ENCODE measurements at places on chromosomes 1 and 21.

DNA sequence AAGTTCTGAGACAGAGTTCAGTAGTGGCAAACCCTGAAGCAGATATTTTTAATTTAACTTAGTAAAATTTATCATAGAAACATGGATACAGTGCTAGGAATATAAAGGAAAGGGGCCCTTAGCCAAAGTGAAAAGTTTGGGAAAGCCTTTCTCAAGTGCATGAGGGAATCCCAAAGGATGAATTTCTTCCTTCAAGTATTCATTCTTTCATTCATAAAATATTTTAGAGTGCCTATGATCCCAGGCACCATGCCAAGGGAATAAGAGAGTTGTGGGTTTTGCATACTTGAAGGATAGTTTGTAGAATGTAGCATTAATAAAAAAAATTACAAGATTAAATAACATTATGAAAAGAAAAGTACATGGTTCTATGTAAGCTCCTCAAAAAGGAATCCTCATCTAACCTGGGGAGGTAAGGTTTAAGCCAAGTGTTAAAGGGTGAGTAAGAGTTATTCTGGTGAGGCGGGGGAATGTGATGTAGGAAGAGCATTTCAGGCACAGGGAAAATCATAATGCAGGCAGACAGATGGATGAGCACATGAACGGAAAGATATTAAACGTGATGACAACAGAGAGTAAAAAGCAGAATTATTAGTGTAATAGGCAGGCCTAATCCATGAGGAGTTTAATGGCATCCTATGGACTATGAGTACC, 40.4 kb upstream of the NTNG1 start:
- peak; percentile 2 for DNase-seq

DNA sequence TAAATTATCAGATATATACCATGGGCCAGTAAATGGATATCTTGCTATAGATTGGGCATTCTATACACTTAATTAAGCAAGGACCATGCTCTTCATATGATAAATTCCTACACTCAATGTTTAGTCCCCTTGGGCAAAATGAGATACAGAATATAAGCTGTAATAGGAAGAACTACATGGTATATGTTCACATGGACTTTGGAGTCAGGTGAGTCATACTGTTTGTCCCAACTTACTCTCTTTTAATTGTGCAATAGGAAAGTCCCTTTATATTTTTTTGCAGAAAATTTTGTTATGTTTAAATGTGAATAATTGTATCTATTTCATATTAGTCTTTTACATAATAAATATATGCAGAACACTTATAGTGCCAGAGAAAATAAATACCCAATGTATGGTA, 820.2 kb upstream of the ADAMTS5 start:
- no peak for DNase-seq

DNA sequence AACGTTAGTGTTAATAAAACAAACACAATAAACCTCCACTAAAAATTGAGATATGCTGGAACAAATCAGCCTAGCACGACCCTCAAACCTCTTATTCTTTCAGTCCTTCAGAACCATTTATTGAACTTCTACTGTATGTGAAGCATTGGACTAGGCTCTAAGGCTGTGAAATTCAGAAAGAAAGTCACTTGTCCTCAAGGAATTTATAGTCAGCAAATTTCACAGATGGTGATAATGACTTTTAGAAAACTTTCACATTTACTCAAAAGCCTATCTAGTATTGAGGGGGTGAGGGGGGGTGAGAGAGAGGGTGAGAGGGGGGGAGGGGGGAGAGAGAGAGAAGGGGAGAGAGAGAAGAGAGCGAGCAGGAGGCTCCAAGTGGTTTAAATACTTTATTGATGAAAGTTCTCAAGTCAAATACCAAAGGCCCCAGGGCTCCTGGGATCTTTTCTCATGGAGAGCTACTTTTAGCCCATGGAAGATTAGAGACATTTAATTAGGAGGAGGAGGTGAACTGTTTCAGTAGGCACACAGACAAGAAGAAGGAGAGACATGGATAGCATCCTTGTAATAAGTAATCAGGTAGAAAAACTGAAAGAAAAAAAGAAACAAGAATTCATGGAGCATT, 66.3 kb upstream of the SSX2IP start:
- no peak for DNase-seq

DNA sequence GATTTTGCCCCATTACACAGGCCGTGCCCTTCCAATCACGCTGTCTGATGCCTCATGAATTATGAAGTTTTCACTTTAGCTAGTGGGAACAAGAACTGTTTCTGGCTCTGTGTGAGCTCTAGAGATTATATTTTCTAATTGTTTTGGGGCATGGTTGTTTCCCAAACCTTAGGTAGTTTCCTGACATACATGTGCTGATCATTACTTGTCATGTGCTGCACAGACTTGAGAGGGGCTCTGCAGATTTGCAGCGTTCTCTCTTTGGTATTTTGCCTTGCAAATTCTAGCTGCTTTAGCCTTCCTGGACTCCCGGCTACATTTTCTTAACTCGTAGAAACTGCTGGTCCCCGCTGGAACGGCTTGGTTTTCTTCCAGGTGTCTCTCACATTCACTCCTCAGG, 142.1 kb upstream of the IVNS1ABP start:
- DNase-seq = no peak

- peak; percentile 73 for DNase-seq
Measured at GRCh38 chr1:3695326-3696217, 43.3 kb downstream of the TP73 start.

DNA sequence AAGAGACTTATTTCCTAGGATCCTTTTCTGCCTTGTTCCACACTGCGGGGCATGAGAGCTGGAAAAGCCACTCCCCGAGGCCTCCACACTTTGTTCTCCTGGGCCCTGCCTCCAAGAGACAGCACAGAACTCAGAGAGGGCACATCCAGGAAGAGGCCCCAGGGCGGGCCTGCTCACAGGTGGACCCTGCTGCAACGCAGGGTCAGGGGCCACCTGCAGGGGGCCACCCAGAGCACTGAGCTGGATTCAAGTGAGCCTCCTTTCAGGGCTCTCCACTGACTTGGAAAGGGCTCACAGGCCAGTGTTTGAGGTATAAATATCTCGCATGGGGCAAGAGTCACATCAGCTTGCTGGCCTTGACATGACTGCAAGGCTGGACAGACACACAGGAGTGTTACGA, 4.8 kb downstream of the RGS16 start:
- no peak for DNase-seq

DNA sequence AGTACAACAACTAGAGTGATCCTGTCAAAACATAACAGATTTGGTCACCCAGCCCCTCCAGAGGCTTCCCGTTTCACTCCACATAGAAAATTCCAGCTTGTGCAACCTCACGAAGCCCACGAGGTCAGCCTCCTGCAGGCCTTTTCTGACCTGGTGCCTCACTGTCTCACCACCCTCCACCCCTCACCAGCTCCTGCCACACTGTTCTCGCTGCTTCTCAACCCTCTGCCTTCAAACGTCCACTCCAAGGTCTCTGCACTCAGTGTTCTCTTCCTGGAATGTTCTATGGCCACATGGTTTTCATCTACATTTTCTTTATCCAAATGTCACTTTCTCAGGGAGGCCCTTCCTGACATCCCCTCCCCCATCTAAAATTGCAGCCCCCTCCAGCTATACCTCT, 178.9 kb downstream of the DHRS3 start:
- no peak for DNase-seq

GRCh38 chr1:152928671-152929070, 18.3 kb upstream of the SPRR5 start:
- no peak for DNase-seq

DNA sequence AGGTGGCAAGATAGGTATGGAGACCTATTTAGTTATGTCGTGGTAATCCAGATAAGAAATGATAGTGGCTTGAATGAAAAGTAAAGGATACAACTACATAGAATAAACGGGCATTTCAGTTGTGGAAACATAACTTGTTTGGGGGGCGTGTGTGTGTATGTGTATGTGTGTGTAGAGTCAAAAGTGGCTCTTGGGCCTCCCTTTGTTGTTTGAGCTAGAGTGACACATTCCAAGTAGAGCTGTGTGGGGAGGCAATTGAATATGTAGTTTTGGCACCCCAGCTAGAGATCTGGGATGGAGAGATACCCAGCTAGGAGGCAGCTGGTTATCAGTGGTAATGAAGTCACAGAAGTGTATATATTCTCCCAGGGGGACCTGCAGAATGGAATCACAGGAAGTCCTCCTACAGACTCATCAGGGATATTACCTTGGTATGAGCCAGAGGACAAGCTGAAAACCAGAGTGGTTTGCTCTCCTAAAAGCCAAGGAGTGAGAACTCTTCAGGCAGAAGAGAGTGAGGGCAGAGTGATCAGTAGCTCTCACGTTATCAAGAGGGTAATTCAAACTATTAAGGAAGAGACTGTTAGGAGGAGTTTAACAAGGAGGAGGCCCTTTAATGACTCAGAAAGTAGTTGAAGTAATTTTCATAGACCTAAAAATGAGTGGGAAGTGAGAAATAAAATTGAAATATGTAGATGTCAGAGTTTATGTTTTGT, 5.1 kb downstream of the CR1L start:
- DNase-seq = no peak

DNA sequence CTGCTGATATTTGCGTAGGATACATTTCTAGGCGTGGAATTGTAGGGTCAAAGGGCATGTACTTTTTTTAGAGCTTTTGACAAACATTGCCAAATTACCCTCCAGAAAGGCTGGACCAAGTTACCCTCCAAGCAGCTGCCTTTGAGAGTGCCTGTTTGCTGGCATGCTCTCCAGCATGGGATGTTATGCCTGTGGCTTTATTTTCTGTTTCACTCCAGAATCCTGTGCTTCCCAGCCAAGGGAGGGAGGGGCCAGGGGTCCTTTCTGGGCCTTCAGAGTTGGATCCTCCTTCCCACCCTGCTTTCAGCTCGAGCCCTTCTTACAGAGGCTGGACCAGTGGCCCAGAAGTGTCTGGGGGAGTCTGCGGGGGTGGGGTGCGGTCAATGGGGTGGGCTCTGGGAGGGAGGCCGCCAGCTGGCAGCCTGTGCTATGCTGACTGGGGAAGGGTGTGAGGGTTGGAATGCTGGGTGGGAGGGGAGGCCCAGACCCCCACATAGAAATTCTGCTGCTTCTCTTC, 81.2 kb downstream of the EPHB2 start:
- peak; percentile 59 for DNase-seq

DNA sequence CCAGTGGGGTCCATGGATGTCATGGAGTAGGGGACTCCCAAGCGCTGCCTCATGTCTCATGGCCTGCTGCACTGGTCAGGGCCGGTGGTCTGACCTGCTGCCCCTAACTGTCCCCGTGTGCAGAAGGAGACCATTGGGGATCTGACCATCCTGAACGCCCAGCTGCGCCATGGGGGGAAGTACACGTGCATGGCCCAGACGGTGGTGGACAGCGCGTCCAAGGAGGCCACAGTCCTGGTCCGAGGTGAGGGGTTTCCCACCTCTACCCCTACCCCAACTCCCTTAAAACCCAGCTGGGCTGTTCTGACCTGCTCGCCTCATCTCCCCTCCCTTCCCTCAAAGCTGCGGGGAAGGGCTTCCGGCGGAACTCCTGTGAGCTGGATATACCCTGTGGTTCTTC, 18.6 kb downstream of the TMEM81 start:
- DNase-seq = no peak

DNA sequence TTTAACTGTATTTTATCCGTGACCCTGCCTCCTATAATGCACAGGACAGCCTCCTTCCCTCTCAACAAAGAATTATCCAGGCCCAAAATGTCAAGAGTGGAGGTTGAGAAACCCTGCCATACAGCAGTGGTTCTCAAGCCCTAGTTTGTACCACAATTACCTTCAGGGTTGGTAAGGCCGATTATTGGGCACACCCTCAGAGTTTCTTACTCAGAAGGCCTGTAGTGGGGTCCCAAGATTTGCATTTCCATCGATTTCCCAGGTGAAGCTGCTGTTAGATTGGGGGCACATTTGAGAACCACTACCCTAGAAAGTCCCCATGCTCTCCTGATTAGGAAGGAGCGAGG, 400 bp upstream of the PGBD2 start:
- DNase-seq = no peak

DNA sequence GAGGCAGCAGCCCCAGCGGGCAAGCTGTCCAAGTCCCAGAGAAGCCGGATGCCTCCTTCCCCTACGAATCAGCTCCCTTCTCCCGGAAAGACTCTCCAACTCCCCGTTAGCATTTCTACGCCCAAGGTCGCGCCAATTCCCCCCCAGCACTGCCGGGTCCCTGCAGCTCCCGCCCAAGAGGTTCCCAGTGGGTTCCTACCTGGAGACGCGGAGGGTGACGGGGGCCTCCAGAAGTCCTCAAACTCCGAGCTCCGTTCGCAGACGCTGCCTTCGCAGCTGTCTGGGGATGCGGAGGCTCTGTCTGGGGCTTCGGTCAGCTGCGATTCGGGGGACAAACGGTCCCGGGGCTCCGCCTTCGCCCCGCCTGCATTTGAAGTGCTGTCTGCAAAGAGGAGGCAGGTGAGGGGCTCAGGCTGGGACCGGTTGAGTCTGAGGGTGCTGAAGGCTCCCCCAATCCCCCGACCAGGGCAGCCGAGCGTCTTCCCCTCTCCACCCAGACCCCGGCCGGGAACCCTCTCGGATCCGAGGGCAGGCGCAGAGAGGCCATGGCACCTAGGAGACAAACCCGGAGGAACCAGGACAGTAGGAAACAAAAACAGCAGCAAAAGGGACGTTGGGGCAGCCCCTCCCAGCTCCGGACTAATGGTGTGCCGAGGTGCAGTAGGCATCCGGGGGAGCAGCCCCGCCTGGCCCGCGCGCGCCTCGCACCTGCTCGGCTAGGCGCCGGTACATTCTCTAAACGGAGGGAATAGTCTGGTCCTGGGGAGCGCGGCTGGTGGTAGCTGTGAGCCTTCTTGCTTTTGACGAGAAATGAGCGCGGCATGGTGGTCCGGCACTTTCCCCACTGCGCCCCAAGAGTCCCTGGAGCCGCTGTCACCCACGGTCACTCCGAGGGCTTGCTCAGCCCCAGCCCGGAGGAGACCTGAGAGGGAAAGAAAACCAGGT, 3.8 kb downstream of the GFI1 start:
- DNase-seq = peak; percentile 71

DNA sequence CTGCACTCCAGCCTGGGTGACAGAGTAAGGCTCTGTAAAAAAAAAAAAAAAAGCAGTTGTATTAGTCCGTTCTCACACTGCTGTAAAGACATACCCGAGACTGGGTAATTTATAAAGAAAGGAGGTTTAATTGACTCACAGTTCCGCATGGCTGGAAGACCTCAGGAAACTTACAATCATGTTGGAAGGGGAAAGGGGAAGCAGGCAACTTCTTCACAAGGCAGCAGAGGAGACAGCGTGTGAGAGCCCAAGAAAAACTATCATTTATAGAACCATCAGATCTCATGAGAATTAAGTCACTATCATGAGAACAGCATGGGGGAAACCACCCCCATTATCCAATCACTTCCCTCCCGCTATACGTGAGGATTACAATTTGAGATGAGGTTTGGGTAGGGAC, 151.7 kb upstream of the NR5A2 start:
- DNase-seq = no peak

- DNase-seq = no peak
Measured at GRCh38 chr1:114152089-114152507, 1.6 kb downstream of the SYT6 start.
